ENCODE measurements at places on chromosomes 3 and 15.

GRCh38 chr3:152120601-152121269, 148.0 kb upstream of the MBNL1 start:
- DNase-seq: no peak

GRCh38 chr15:67862750-67863441, 23.1 kb upstream of the RNU6-1 start:
- no peak for DNase-seq

GRCh38 chr3:107446706-107447105, 69.5 kb downstream of the CCDC54 start:
- no peak for DNase-seq

GRCh38 chr3:122074621-122075265, 19.6 kb downstream of the CD86 start:
- DNase-seq: no peak

GRCh38 chr15:45496658-45497057, 25.9 kb downstream of the SLC30A4 start:
- no peak for DNase-seq

DNA sequence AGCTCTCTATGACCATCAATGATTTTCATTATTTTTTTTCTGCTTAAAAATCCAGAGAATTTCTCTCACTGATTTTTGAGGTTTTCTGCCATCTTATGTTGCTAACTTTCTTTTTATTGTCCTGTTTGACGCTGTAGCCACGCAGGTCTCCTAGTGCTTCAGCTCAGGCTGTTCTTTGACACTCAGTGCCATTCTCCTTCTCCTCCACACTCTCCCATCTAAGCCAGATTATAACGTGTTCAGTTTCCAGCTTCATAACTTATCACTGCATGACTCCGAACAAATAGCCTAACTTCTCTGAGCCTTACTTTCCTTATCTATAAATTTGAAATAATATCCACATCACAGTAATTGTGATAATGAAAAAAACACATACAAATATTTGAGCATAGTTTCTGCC, 22.8 kb upstream of the ST3GAL6 start:
- DNase-seq: no peak

DNA sequence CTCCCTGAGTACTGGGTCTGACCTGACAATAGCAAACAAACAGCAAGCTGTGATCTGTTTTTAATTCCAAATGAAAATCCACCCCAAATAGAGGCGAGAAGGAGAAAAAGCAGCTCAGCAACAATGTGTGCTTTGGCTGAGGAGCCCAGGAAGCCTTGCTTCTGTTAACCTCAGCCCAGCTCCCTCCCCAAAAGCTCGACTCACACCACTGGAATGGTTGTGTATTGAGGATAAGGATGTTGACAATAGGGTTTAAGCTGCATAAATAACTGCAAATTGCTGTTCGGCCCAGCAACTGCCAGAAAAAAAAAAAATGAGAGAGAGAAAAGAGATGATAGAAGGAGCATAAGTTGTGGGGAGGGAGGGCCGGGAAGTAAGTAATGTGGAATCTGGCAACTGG, 104.0 kb upstream of the TBC1D5 start:
- no peak for DNase-seq

- no peak for DNase-seq
Measured at GRCh38 chr3:963755-964154, 129.1 kb upstream of the CNTN6 start.

DNA sequence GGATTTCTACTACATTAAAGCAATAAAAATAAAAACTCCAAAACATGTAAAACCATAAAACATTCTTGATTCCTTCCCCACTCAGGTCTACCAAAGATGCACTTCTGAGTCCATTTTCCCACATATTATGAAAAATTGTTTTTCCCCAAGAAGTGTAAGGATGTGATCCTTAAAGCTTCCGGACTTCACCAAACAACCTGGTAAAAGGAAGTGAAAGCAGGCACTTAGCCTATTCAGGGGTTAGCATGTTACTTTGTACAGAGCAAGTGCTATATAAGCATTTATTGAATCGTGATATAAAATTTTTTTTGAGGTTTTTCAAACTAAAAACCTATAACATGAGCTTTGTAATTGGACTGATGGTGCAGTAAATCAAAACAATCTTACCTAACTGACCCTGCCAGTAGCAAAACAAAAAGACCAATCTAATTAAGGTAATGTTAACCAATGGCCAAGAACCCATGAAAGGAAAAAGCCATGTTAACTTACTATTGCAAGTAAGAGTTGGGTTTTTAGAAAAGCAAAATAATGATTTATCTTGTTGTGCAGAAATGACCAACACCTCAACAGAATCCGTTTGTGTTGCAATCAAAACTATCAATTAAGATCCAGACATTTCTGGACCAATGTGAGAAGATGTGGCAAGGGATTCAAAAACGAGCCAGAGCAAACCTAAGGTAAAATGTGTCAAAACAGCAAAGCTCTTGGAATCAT, 1.8 kb downstream of the SETD2 start:
- DNase-seq: no peak

- DNase-seq: no peak
Measured at GRCh38 chr3:42741796-42742195, 31.3 kb downstream of the CCDC13 start.

- no peak for DNase-seq
Measured at GRCh38 chr3:9087831-9088413, 124.7 kb upstream of the RAD18 start.

- no peak for DNase-seq
Measured at GRCh38 chr3:95615592-95616310, 1198.6 kb upstream of the EPHA6 start.

- no peak for DNase-seq
Measured at GRCh38 chr15:45441686-45442085, 63.3 kb upstream of the GATM start.

GRCh38 chr3:113151461-113152031, 59.8 kb upstream of the BOC start:
- DNase-seq: no peak

GRCh38 chr3:178546079-178546478, 9.8 kb downstream of the KCNMB2 start:
- no peak for DNase-seq

- DNase-seq: peak; percentile 14
Measured at GRCh38 chr3:187112934-187113793, 26.1 kb downstream of the RPL39L start.

DNA sequence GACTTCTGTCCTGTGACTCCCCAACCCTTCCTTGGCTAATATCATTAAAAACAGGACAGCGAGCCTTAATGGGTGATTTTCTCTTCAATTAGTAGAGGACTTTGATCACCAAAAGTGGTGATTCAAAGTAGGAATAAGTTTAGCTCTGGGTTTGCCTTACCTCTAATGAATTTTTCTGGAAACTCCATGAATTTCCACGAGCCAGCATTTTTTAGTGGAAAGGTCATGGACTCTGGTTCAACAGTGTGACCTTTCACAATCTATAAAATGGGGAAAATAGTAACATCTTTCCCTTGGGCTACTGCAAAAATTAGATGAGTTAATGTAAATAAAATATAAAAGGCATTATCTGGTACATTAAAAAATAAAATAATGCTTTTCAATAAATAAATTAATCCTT, 417.8 kb upstream of the NR2F2 start:
- no peak for DNase-seq

- DNase-seq: no peak
Measured at GRCh38 chr15:57436961-57437360, 60.7 kb downstream of the CGNL1 start.

- no peak for DNase-seq
Measured at GRCh38 chr3:104632521-104632920, 734.2 kb upstream of the ALCAM start.

- DNase-seq: no peak
Measured at GRCh38 chr15:81948222-81948621, 97.6 kb downstream of the MEX3B start.

GRCh38 chr3:182710557-182711157, 82.6 kb upstream of the ATP11B start:
- DNase-seq: no peak

DNA sequence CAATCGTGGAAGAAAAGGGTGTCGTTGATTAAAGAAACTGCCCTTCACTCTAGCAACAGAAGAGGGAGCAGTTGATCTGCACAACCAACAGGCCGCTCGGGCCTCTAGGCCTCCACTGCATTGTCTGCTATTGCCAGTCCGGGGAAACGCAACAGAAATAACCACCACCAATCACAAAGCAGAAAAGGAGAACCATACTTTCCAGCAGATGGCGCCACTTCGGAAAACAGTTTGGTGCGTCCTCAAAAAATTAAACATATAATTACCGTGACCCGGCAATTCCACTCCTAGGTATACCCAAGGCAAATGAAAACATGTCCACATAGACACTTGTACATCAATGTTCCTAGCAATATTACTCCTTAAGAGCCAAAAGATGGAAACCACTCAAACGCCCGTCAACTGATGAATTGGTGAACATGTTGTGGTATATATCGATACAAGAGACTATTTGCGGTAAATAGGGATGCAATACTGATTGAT, 154.1 kb downstream of the TJP1 start:
- peak; percentile 0 for DNase-seq

- no peak for DNase-seq
Measured at GRCh38 chr3:89955156-89955555, 847.7 kb downstream of the EPHA3 start.

GRCh38 chr15:73935547-73935946, 9.3 kb downstream of the LOXL1 start:
- DNase-seq: no peak

DNA sequence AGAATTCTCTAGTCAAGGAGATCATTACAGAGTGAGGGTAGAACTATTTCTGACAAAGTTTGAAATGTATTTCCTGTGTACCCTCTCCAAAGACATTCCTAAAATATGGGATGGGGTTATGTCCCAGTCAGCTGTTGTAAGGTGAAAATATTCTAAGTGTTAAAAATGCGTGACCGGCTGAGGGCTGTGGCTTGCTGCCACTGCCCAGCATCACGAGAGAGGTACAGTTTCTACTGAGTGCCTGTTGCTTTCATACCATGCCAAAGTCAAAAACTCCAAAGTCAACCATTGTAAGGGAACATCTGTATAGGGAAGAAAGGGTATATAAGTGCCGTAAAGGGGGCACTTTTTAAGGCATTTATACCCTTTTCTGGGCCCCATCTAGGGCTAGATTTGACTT, 30.9 kb downstream of the MAP6D1 start:
- DNase-seq: no peak

DNA sequence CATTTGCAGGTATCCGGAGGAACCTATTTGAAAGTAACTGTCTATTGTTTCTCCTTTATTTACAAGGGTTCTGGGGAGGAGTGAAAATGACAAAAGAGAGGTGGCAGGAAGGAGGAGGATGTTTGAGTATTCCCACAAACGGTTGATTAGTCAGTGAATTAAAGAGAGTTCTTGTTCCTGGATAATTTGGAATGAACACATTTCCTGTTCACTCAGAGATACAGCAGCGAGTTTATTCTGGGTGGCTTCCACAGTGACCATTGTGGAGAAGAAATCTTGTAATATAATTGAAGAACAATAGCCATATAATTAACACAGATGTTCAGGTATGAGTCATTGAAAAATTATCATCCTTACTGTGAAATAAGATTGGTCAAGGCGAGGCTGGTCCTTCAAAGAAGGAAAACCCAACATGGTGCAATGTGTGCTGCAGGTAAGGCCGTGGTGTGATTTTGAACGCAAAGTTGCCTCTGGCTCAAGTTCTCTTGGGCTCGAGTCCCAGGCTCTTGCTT, 77.3 kb downstream of the NFKBIZ start:
- DNase-seq: no peak

- no peak for DNase-seq
Measured at GRCh38 chr15:38401106-38401505, 52.8 kb upstream of the FAM98B start.

DNA sequence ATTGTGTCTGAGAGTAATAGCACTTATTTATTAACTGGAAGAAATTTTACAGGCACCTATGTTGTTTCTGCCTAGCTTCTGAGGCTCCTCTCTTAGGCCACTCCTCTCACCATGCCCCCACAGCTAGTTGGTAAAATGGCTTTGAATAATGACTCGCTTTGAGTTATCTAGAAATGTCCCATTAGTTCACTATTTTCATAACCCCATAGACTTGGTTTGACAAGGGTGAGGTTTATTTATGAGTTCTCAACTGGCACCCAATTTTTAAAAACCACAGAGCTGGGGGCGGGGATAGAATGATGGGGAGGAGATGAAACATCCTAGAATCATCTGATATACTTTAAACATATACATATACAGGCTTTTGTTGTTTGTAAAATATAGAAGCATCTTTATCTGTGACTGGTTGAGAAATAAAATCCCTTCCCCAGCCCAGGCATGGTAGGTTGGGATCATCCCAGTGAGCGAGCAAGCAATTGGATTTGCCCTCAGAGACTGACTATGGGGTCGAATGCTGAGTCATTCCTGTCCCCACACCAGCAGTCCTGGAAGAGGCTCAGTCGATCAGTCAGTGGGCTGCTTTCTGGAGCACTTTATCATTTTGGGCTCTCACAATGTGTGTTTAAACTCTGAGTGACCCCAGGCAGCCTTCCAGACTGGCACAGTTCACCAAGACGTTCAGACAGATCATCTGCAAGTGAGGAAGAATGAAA, 60.2 kb upstream of the TSEN2 start:
- DNase-seq: no peak

DNA sequence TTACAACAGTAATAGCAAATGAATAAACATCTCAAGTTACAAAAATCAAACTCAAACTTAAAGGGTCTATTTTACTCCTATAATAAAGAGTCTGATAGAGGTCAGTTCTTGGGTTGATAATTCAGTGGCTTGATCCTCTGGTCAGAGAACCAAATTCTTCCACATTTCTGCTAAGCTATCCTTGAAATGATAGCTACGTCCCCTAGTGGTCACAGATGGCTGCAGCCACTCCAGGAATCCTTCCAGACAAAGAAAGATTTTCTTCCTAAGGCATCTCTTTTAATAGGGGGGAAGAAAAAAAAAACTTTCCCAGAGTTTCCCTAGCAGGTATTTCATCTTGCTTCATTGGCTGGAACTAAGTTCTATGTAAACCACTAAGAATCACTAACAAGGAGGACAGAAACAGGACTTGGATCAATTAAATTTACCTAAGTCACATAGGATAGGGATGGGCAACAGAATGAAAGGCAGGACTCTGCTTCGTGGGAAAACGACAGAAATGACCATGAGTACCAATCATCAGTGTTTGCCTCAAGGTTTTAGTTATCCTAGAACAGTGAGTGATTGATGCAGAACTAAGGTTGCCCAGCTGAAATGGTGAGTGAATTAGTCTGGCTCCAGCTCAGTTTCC, 160.7 kb downstream of the STAC start:
- DNase-seq: no peak

- no peak for DNase-seq
Measured at GRCh38 chr3:116905334-116905733, 195.8 kb downstream of the TUSC7 start.

GRCh38 chr15:68980786-68981185, 33.7 kb upstream of the NOX5 start:
- DNase-seq: no peak
